ENCODE measurements at places on chromosomes 7 and 10.

GRCh38 chr10:75335983-75336382, 65.6 kb downstream of the ZNF503 start:
- no peak for DNase-seq

DNA sequence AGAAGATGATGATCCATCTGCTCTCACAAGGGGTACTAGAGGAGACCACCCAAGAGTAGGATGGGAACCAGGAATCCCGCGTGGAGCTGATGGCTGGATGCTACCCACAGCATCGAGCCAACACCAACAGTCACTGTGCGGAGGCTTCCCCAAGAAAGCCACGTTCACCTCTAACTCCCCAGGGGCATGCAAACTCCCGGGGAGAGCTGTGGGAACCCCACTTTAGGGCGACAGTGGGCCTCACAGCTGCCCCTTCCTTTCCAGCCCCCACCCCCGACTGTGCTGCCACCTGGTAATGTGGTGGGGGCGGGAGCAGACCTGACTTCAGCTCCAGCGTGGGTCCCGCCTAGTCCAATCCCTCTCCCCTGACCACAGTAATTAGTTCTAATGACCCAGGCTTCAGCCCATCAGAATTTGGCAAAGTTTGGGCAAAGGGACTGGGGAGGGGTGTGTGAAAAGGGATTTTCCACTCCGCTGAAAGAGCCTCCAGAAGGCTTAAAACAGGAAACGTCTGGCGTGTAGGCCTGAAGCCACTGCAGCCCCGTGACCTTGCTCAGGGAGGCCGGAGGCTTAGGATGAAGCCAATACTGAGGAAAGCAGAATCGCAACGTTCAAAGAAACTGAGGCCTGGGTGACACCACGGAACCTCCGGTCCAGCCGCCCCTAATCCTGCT, 20.3 kb downstream of the ASB13 start:
- DNase-seq: no peak

DNA sequence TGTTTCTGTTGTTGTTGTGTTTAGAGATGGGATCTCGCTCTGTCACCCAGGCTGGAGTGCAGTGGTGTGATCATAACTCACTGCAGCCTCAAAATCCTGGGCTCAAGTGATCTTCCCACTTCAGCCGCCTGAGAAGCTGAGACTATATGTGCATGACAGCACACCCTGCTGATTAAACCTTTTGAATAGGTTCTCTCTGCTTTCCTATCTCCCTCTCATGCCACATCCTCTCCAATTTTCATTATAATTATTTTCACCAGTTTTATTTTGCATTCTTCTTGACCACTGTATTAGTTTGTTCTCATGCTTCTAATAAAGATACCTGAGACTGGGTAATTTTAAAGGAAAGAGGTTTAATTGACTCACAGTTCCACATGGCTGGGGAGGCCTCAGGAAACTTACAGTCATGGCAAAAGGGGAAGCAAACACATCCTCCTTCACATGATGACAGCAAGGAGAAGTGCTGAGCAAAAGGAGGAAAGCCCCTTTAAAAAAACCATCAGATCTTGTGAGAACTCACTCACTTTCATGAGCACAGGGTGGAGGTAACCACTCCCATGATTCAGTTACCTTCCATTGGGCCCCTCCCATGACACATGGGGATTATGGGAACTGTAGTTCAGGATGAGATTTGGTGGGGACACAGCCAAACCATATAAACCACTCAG, 12.9 kb downstream of the AGK start:
- DNase-seq: no peak

DNA sequence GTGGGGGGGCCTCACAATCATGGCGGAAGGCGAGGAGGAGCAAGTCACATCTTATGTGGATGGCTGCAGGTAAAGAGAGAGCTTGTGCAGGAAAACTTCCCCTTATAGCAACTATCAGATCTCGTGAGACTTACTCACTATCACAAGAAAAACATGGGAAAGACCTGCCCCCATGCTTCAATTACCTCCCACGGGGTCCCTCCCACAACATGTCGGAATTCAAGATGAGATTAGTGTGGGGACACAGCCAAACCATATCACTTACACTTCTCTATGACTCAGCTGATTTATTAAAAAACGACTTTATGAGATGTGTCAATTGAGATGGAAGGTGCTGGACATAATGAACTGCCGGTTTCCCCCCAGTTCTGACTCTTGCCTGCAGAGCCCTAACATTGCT, 23.8 kb upstream of the CHN2 start:
- no peak for DNase-seq

DNA sequence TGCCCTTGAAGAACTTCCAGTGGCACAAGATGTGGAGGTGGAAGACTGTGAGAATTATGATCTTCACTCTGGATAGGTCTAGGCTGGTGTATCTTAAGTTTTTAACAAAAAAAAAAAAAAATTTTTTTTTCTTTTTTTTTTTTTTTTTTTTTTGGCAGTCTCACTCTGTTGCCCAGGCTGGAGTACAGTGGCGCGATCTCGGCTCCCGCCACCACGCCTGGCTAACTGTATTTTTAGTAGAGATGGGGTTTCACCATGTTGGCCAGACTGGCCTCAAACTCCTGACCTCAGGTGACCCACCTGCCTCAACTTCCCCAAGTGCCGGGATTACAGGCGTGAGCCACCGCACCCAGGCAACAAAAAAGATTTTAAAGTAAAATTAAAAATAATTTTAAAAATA, 37.9 kb downstream of the WAPL start:
- no peak for DNase-seq

DNA sequence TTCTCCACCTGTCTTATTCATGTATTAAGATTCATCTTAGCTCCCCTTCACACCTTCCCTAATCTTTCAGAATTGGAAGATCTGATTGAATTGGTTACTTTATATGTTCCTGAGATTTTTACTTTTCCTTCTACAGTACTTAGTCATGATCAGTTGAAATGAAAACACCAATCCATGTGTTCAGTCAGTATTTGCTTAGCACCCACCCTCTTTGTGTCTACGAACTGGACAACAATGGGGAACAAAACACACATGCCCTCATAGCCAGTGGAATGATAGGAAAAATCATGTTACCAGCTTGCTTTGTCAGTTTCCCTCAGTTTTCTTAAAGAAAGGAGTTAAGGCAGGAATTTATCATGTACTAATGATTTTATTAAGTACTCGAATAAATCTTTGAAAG, 2.0 kb downstream of the MASTL start:
- no peak for DNase-seq

GRCh38 chr7:38222481-38223096, 44.5 kb downstream of the STARD3NL start:
- no peak for DNase-seq

GRCh38 chr10:87723500-87723899, 63.8 kb downstream of the PAPSS2 start:
- no peak for DNase-seq

GRCh38 chr10:10551596-10552301, 465.9 kb upstream of the CELF2 start:
- no peak for DNase-seq

- no peak for DNase-seq
Measured at GRCh38 chr7:93120592-93121549, 3.1 kb upstream of the SAMD9 start.

GRCh38 chr10:4131407-4132215, 346.6 kb upstream of the KLF6 start:
- DNase-seq: no peak

- no peak for DNase-seq
Measured at GRCh38 chr10:70295321-70295720, 11.5 kb upstream of the NPFFR1 start.

DNA sequence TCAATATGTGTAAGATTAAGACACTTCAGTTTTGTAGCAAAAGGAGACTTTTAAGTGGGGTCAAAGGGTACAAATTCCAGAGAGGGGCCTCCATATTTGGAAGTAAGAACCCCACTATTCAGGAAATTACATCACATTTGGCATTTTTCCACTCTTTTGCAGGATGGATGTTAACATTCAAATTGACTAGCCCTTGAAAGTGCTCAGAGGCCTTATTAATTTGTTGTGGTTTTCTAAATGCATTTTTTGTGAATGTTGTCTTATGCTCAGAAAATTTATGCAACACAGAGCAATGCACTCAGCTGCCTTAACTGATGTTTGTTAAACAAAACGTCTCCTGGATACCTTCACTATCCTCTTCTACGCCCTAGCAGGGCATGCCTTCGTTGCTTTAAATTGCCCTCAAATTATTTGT, 50.9 kb upstream of the PDLIM1 start:
- no peak for DNase-seq
